ENCODE measurements at places on chromosomes 12 and 14.

DNA sequence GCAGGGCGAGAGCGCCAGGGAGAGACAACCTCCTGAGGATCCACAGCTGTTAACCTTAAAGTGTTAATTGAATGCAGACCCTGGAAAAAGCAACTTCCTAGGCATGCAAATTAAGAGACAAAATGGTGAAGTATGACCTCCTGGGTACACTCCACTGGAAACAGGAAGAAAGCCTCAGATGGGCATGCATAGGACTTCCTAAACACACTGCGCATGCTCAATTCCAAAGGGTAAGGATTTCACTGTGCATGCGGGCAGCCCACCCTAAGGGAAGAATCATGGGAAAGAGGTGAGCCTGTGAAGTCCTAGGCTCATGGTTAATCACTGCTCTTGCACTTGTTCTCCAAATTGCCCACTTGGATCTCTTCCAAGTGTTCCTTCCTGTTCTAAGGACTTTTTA is 80.5 kb upstream of the CAPRIN2 start:
- no peak for DNase-seq

- DNase-seq = no peak
These were observed 59.9 kb downstream of the DDHD1 start for GRCh38 chr14:53093206-53093605.

DNA sequence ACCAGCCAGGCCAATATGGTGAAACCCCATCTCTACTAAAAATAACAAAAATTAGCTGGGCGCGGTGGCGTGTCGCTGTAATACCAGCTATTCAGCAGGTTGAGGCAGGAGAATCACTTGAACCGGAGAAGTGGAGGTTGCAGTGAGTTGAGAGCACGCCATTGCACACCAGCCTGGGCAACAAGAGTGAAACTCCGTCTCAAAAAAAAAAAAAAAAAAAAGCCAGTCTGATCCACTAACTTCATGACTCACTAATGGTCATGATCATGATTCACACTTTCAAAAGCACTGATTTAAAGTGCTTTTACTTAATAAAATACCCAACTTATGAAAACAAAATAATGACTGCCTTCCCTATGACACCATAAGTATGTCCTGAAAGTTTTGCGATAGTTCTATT is 38.4 kb upstream of the CPM start:
- no peak for DNase-seq

DNA sequence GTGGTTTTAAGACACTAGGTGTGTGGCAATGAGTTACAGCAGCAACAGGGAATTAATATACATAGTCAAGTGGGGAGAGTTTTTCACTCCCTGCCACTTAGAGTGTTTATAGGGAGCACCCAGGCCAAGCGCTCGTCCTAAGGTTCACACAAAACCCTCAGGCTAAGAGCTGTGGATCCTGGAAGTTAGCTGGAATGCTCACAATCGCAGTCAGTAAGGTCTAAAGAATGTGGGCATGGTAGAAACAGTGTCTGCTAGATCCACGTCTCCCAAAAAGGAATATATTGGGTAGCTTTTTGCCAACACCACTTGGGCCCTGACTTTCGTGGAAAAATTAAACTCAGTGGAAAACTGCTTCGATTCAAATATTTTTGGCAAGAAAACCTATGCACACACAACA is 36.6 kb downstream of the STAB2 start:
- DNase-seq = no peak

DNA sequence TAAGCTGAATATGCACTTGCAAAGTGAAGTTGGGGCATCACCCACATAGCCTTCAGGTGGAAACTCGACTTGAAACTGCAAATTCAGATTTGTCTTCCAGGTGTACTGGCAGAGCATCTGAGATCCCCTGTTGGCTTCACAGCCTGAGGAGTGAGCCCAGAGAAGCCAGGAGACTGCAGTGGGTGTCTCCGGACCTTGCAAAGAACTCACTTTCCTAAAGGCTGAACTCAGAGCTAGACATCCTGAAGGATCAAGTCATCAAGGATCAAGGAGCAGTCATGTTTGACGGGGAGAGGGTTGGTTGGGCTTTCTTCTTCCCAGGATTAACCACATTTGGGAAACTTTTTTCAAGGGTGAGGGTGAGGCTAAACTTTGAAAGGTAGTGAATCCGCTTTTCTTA is 9.1 kb upstream of the HOXC13 start:
- DNase-seq = no peak

GRCh38 chr14:100789460-100790417 is 36.2 kb upstream of the MEG3 start:
- no peak for DNase-seq

DNA sequence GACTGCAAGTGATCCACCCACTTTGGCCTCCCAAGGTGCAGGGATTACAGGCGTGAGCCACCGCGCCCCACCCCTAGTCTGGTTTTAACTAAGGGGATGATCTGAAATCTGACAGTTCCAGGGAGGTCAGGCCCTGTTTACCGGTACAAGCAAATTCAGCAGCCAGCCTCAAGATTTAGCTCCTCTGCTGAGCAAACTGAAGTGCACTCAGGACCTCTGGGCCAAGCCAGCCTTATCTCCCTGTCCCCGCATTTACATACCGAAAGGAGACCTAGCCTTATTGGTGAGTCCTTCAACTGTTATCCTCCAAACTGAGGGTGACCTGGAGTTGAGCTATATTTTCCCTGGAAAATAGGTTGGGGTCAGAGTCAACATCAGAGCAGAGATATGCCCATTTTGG is 835 bp upstream of the ABHD4 start:
- DNase-seq = no peak
